ENCODE measurements at places on chromosomes 5 and 9. TPM values are rescaled to one million over a fixed set of nuclear protein-coding genes. Genes with fewer than 3 reads are reported as not detected.

- peaks cover 4% of the 10 kb centered on the region for H3K27me3 ChIP-seq
- H3K4me1 ChIP-seq = no peaks in the 10 kb centered on the region
- no peak overlapping the region for H3K27ac ChIP-seq
- no peak for DNase-seq
- H3K36me3 ChIP-seq = no peaks in the 10 kb centered on the region
Observed at GRCh38 chr9:27634879-27635278, 61.6 kb upstream of the C9orf72 start.

GRCh38 chr5:171693412-171693811 is 92.2 kb upstream of the SMIM23 start:
- no peak for DNase-seq
- no peak overlapping the region for H3K4me3 ChIP-seq
- no peaks in the 10 kb centered on the region for H3K36me3 ChIP-seq
- no peak overlapping the region for H3K27ac ChIP-seq
- no peaks in the 10 kb centered on the region for H3K27me3 ChIP-seq
- no peaks in the 10 kb centered on the region for H3K4me1 ChIP-seq

GRCh38 chr5:56094579-56095361 is 100.0 kb upstream of the IL6ST start:
- H3K4me3 ChIP-seq = no peak overlapping the region
- H3K27ac ChIP-seq = no peak overlapping the region
- peak; percentile 40 for DNase-seq
- H3K27me3 ChIP-seq = no peaks in the 10 kb centered on the region
- H3K36me3 ChIP-seq = peaks cover 2% of the 10 kb centered on the region
- peaks cover 61% of the 10 kb centered on the region for H3K4me1 ChIP-seq

Gene NPR3
- total RNA-seq = not detected

- DNase-seq = no peak
- H3K36me3 ChIP-seq = no peaks in the 10 kb centered on the region
- no peaks in the 10 kb centered on the region for H3K27me3 ChIP-seq
- H3K27ac ChIP-seq = no peak overlapping the region
- H3K4me3 ChIP-seq = no peak overlapping the region
Observed at GRCh38 chr5:97778451-97778850, 595.4 kb upstream of the RIOK2 start.

- DNase-seq = peak; percentile 25
- H3K36me3 ChIP-seq = no peaks in the 10 kb centered on the region
- H3K27ac ChIP-seq = no peak overlapping the region
- H3K4me3 ChIP-seq = no peak overlapping the region
Observed at GRCh38 chr5:72063219-72063819, 44.0 kb upstream of the MAP1B start.

Gene MEGF10
- not detected for total RNA-seq

- no peak for DNase-seq
- H3K27ac ChIP-seq = no peak overlapping the region
- H3K4me1 ChIP-seq = no peaks in the 10 kb centered on the region
- H3K4me3 ChIP-seq = no peak overlapping the region
Observed at GRCh38 chr5:56783261-56783660, 32.1 kb upstream of the MAP3K1 start.

Gene TAF11L10
- not detected for total RNA-seq

- no peak for DNase-seq
- H3K4me3 ChIP-seq = no peak overlapping the region
- no peak overlapping the region for H3K27ac ChIP-seq
- no peaks in the 10 kb centered on the region for H3K4me1 ChIP-seq
Observed at GRCh38 chr9:120307599-120307998, 272.4 kb downstream of the CDK5RAP2 start.

DNA sequence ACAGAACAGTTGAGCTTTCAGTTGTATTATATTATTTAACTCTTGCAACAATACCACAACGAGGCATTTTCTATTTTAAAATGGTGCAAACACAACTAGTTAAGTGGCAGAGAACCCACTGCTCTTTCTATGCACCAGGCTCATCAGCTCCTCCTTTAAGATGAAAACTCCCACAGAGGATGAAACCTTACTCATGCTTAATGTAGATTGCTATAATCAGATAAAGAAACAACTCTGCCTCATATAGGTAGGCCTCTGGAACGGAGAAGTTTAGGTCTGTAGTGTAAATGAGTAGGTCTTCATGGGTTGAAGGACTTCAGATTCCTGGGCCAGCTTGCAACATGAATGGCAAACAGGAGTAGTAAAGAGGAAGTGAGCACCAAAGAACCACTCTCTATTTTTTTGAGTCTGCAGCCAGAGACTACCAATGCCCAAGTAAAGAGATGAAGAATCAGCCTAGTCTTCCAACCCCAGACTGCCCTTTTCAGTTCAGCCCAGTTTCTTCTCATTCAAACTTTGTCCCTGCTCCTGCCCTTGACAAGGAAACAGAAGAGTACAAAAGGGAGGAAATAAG is 33.9 kb downstream of the HACD4 start:
- no peak for DNase-seq
- no peak overlapping the region for H3K4me3 ChIP-seq
- H3K27me3 ChIP-seq = no peaks in the 10 kb centered on the region
- peaks cover 35% of the 10 kb centered on the region for H3K4me1 ChIP-seq

Gene BARX1
- total RNA-seq = 0.28 TPM

Gene BTNL9
- not detected for total RNA-seq

GRCh38 chr9:117719161-117719920 is 15.1 kb downstream of the TLR4 start:
- no peak overlapping the region for H3K27ac ChIP-seq
- DNase-seq = no peak
- H3K36me3 ChIP-seq = no peaks in the 10 kb centered on the region
- no peak overlapping the region for H3K4me3 ChIP-seq
- H3K27me3 ChIP-seq = peaks cover 33% of the 10 kb centered on the region

Gene ASPN
- not detected for total RNA-seq

DNA sequence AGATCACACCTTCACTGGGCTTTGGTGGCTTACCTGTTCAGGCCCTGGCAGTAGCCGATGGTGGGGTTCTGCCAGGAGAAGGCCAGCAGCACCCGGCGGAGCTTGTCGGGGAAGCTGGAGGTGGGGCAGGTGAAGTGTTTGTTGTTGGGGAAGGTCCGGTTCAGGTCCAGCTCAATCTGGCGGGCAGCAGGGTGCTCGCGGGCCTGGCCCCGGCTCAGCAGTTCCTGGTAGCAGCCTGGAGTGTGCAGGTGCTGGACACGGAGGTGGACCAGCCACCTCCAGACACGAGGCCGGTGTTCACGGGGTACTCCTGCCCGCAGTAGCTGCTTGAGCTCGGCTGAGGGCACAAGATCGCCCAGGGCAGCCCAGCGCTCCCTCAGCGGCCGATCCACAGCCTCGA is 16.2 kb upstream of the CORO2A start:
- no peak for DNase-seq
- H3K27ac ChIP-seq = no peak overlapping the region
- no peak overlapping the region for H3K4me3 ChIP-seq

DNA sequence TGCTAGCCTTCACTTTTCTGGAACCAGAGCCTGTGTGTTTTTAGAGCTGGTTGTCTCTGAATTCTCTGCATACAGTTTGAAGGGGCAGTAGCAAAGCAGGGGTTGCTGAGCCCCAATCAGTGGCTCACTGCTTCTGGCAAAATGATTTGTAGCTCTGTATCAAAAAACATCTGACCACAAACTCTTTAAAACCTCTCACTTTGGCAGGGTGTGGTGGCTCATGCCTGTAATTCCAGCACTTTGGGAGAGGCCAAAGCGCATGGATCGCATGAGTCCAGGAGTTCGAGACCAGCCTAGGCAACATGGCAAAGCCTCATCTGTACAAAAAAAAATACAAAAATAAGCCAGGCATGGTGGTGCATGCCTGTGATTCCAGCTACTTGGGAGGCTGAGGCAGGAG is 28.3 kb upstream of the APC start:
- H3K4me1 ChIP-seq = peaks cover 35% of the 10 kb centered on the region
- no peaks in the 10 kb centered on the region for H3K27me3 ChIP-seq
- H3K4me3 ChIP-seq = no peak overlapping the region
- DNase-seq = no peak

- peaks cover 4% of the 10 kb centered on the region for H3K4me1 ChIP-seq
- DNase-seq = no peak
- peaks cover 22% of the 10 kb centered on the region for H3K27me3 ChIP-seq
- no peak overlapping the region for H3K4me3 ChIP-seq
- no peaks in the 10 kb centered on the region for H3K36me3 ChIP-seq
Observed at GRCh38 chr9:17578577-17578910, 322 bp upstream of the SH3GL2 start.

Gene SLC46A2
- total RNA-seq = not detected

Gene C7
- total RNA-seq = not detected

DNA sequence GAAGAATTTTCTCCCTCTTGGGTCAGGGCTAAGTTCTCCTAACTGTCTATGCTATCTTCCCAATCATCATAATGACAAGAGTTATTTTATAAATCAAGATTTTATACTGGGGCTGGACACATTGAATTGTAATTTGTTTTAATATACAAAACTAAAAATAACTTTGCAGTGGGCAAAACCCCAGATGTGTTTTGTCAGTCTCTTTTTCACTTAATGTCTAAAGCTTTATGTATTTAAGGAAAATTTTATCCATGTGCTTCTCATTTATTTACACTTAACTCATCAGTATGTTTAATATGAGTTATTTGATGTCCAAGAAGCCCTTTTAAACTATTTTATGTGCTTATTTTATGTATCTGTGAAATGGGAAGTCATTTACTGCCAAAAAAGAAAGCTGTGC is 362.8 kb upstream of the ADAMTSL1 start:
- no peak for DNase-seq
- H3K4me1 ChIP-seq = no peaks in the 10 kb centered on the region
- H3K27me3 ChIP-seq = no peaks in the 10 kb centered on the region
- H3K27ac ChIP-seq = no peak overlapping the region
- H3K36me3 ChIP-seq = no peaks in the 10 kb centered on the region
- H3K4me3 ChIP-seq = no peak overlapping the region
